ENCODE measurements at places on chromosomes 13 and 19. TPM values are rescaled to one million over a fixed set of nuclear protein-coding genes. Genes with fewer than 3 reads are reported as not detected.

The KCNC3 gene
- 0.22 TPM for total RNA-seq

The ZNF729 gene
- total RNA-seq: not detected

The GIPC3 gene
- total RNA-seq: 1.0 TPM

The CCDC70 gene
- not detected for total RNA-seq

The MBNL2 gene
- total RNA-seq: 88.5 TPM

The ATP1A3 gene
- total RNA-seq: not detected

The LCP1 gene
- total RNA-seq: 55.9 TPM

The TLE6 gene
- total RNA-seq: not detected

The PODNL1 gene
- 0.85 TPM for total RNA-seq

The CCDC124 gene
- total RNA-seq: 33.4 TPM

The SLC25A23 gene
- 29.9 TPM for total RNA-seq

The TMEM238 gene
- total RNA-seq: 2.8 TPM

The DCT gene
- total RNA-seq: 1.3 TPM

The ERICH6B gene
- not detected for total RNA-seq

The ZNF628 gene
- total RNA-seq: 2.4 TPM

The SIGLECL1 gene
- total RNA-seq: not detected

The TCF3 gene
- 34.8 TPM for total RNA-seq

The CRB3 gene
- not detected for total RNA-seq

The CEACAM16 gene
- not detected for total RNA-seq

The NLRP4 gene
- total RNA-seq: not detected
